Activated CD4-positive, alpha-beta memory T cell treated with anti-CD3 and anti-CD28 coated beads, Interleukin-2, amount 10 ng/mL, durations not matched to agents 7 days and 5 days (primary cell): ENCODE measurements at places on chromosomes 2 and 18. TPM values are rescaled to one million over a fixed set of nuclear protein-coding genes. Genes with fewer than 3 reads are reported as not detected.

DNA sequence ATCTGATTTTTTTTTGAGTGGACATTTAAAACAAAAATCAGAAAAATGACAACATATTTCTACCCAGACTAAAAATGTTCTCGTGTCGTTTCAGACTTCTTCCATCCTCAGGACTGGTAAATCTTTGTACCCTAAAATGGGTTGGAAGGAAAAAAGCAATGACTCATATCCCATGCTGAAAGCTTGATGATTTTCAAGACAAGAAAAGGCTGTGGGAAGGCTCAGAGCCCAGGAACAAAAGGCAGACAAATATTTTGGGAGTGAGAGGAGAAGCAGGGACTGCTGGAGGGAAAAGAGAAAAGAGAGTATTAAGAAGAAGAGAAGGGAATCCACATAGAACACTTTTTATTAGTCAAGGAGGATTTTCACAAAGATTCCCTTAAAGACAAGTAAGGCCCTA is 77.1 kb upstream of the CTAGE1 start:
- DNase-seq: no peak

DNA sequence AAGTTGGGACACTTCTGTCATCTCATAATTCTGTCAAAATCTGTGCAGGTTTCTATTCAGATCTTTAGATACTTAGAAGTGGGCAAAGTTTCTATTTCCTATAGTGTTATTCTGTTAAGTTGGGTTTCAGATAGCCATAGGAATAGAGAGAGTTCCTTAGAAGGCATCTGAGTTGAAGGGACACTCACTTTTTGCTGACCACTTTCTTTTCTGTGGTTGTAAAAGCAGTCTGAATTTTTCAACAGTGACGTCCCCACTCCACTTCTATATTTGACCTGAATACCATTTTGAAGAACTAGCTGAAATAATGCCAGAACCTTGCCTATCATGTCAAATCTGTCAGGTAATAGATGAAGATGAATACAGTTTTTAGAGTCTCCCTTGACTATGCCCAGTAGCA is 267.3 kb downstream of the SPAG16 start:
- DNase-seq: no peak

- DNase-seq: no peak
Measured at GRCh38 chr2:15968280-15969178, 28.2 kb downstream of the MYCN start.

GRCh38 chr2:38765149-38765548 is 12.9 kb upstream of the GEMIN6 start:
- DNase-seq: no peak

DNA sequence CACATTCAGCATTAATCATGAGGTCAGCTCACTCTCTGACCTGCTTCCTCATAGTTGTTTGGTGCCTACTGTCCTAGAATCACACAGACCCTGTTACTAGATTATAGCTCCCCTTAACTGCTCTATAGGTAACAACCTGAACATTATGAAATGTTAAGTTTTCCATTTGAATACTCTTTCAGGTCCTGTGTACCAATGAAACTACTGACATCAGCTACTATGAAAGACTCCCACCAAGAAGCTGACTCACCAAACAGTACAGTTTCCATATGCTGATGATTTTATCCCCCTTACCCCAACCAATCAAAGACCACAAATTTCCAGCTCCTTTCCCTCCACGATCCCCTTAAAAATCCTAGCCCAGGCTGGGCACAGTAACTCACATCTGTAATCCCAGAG is 56.3 kb downstream of the SRBD1 start:
- no peak for DNase-seq

DNA sequence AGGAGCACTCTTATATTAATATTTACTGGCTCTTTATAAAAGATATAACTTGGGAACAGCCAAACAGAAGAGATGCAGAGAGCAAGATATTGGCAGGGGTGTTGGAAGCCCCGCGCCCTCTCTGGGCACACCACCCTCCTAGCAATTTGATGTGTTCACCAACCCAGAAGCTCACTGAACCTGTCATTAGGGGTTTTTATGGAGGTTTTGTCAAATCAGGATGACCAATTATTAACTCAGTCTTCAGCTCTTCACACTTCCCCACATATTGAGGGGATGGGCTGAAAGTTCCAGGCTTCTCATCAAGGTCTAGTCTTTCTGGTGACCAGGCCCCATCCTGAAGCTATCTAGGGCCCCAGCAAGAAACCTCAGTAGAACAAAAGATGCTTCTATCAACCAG is 10.9 kb upstream of the INO80D start:
- DNase-seq: no peak

- DNase-seq: no peak
Measured at GRCh38 chr18:75474332-75474731, 46.8 kb upstream of the SMIM21 start.

DNA sequence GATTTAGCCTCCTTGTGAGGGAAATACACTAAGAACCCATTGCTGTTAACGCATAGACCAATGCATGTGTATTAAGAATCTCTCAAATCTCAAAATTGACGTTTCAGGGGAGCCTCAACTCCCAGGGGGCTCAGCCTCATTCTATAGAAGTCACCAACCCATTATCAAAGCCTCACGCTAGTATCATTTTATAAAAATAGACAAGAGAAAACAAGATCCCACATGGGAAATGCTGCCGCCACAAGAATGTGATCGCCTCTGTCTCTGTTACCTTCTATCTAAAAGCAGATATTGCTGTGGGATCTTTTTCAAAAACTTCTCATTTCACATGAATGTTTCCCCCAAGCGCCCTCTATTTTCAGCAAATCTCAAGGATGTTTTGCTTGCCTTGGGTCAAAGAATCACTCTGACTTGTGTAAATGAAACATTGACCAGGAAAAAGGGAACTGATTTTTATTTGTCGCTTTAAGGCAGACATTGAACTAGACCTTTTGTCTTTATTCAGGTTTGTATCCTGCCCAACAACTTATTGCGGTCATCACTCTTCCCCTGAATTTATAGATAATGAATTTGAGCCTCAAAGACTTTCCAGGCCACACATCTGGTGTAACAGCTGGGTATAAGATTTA is 679.0 kb upstream of the ID2 start:
- DNase-seq: no peak

GRCh38 chr2:64092502-64092901 is 51.7 kb downstream of the PELI1 start:
- DNase-seq: no peak

DNA sequence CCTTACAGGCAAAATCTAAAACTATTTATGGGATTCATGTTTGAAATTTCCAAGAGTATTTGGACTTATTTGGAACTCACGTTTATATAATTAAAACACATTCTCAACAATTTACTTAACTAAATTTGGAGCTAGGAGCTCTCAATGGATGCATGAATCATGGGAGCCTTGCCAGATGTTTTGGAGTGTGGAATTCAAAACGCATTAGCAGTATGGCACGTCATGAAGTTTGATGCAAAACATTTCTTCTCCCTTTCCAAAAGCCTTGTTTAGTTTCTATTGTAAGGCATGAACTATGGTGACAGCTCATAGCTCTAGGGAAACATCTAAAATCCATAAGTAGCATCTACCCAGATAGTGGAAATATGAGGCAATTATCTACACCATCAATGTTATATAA is 701.6 kb downstream of the SATB2 start:
- no peak for DNase-seq

DNA sequence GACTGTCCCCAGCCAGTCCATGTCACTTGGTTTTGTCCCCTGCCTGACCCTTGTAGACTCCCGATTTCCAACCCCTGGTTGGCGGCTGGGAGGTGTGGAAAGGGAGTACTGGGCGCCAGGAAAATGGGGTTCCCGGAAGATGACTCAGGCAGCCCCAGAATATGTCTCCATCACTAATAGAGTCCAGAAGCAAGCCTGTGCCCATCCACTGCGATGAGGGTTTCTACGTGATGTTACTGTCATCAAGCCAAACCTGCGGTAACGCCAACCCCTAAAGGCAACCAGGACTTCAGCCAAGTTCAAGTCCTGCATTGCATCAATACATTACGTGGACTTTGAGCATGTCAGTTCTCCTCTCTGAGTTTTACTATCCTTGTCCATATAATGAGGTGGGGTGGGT is 62.0 kb upstream of the TAF1B start:
- DNase-seq: no peak

DNA sequence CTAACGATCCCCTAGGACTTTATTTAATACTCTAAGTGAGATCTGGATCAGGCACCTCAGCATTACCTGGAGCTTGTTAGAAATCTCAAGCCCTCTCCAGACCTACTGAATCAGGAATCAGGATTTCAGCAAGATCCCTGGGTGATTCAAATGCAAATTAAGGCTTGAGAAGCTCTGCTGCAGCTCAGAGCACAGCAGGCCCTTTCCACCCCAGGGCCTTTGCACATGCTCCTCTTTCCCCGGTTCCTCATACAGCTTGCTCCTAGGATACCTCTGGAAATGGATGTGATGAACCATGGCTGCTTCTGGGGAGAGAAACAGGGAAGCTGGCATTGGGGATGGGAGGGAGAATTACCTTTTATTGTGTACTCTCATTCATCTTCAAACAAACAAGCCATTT is 40.3 kb upstream of the MGAT4A start:
- no peak for DNase-seq

GRCh38 chr2:28586867-28587266 is 91.0 kb downstream of the PLB1 start:
- DNase-seq: peak; percentile 71

- no peak for DNase-seq
Measured at GRCh38 chr2:239114616-239115265, 266.9 kb downstream of the TWIST2 start.

DNA sequence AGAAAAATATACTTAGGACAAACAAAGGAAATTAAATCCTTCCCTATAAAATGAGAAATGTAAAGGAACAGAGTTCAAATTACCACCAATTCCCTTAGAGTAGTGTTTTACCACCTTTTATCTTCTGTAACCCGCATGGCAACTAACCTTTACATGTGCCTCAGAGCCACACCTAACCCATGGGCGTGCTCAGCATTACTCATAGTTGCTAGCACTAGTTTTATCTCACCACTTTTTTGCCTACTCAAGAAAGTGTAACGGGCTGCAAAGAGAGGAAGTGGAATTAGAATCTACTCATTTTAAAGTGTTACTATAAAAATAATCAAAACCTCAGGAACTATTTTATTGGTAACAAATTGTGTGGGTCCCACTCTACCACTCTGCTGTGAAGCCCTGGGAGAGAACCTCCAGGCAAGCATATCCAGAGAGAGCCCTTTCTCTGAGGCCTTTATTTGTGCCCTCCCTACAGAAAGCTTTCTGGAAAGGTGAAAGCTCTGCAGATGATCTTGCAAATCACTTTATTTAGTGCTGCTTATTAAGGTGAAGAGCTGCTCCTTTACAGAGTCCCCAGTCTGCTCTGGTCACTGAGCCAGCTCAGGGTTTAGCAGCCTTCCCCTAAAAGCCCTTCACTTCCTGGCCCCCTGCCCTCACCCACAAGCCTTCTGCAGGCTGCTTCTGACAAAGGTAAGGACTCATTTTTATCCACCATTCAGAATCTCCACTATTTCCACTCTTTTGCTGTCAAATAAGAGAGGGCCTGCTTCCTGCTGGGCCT is 98.8 kb downstream of the TRABD2A start:
- DNase-seq: peak; percentile 75

GRCh38 chr18:44638811-44639210 is 41.9 kb upstream of the SETBP1 start:
- DNase-seq: no peak

DNA sequence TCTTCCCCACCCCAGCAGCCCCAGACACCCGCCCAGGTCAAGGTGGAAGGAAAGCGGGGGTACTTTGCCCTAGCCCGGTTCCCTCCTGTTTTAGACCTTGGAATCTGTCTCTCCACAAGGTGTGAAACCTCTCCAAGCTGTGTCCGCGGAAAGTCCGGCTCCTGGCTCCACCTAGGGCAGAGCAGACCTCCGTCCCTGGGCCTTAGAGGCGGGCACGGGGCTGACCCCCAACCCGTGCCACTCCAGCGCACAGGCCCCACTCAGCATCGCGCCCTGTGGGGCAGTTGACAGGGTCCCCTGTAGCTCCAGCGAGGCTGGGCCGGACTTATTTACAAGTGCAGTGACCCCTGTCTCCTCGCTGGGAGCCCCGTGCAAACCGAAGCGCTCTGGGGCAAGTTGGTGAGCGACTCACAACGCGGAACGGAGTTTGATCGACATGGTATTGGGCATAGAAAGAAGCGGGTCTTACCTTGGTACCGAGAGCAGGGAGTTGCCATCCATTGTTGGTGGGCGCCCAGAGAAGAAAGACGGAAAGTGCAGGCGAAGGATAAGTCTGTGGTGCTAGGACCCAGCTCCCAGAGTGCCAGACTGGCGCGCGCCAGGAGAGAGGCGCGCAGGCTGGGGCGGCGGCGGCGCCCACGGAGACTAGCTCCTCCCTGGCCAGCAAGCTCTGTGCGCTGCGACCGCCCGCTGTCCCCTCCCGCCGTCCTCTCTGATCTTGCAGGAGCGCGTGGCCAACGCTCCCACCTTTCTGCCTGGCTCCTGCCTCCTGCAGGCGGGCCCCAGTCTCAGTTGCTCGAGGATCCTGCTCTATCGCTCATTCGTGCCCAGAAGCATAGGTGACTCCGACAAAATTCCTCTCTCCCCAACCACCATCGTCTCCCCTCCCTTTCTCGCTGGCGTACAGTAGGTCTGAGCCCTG is at the start of gene SPHKAP:
Gene SPHKAP, minus strand, starts transcription at position 590 of the 922 bp plus-strand sequence. Its CDS starts 89 bp downstream, at position 501.
- no peak for DNase-seq

The WDR33 gene
- total RNA-seq: 63.7 TPM

The RAB27B gene
- total RNA-seq: 5.0 TPM

The GFPT1 gene
- 29.6 TPM for total RNA-seq

The ELOA2 gene
- not detected for total RNA-seq

The MC2R gene
- total RNA-seq: not detected

The COL6A3 gene
- total RNA-seq: 0.90 TPM

The CNDP1 gene
- total RNA-seq: not detected

The ANKRD30B gene
- total RNA-seq: not detected
